Body of pancreas (tissue), 4 donors: ENCODE measurements at places on chromosomes 11 and 22.
A peak's percentile ranks its signal among the peaks of the same experiment; 100 is the strongest.

DNA sequence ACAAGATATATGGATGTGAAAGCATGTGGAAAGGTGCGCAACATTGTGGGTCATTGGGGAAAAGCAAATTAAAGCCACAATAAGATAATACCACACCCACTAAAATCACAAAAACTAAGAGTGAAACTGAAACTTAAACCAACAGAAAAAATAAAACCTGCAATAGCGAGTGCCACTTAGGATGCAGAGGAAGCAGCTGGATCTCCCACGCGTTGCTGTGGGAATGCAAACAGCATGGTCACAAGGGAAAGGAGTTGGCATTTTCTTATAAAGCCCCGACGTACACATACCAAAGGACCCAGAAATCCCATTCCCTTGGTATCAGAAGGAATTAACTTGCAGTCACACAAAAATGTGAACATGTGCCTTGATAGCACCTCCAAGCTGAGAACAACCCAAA, 712.0 kb downstream of the TBC1D22A start:
- DNase-seq: no peak

- no peak for DNase-seq
Observed at GRCh38 chr11:75161506-75162095, 10.7 kb downstream of the SLCO2B1 start.

DNA sequence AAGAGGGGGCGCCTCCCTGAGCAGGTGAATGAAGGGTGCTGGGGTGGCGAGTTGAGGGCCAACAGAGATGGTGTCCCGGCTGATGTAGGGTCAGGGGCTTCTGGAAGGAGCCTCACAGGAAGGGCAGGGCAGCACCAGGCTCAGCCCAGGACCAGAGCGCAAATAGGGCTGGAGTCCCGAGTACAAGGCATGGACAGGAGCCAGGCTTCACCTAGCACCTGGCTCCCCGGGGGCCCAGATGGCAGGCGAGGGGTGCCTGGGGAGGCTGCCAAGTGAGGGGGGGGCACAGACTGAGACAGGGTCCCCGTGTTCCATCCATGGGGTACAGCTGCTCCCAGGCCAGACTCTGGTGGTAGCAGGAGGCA, 105.8 kb downstream of the KCNQ1 start:
- peak; percentile 10 for DNase-seq

- DNase-seq: no peak
Observed at GRCh38 chr11:95562196-95562921, 227.2 kb downstream of the FAM76B start.

GRCh38 chr22:23166042-23166831, 14.1 kb upstream of the BCR start:
- DNase-seq: no peak

DNA sequence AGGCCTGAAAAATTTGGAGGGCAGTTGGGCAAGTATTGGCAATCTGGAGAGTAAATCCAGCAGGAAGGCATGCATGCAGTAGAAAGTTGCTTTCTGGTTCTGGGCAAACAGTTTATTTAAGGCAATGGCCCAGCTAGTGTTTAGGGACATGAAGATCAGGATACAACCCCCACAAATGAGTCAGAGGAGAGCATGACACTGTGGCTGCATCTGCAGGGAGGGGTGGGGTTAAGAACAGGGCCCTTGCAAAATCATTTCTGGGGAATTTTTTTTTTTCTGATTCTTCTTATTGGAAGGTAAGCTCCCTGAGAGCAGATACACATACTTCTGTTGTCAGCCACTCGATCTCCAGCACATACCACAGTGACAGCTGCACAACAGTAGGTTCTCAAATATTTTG, 61.1 kb downstream of the FDX1 start:
- DNase-seq: peak; percentile 21

DNA sequence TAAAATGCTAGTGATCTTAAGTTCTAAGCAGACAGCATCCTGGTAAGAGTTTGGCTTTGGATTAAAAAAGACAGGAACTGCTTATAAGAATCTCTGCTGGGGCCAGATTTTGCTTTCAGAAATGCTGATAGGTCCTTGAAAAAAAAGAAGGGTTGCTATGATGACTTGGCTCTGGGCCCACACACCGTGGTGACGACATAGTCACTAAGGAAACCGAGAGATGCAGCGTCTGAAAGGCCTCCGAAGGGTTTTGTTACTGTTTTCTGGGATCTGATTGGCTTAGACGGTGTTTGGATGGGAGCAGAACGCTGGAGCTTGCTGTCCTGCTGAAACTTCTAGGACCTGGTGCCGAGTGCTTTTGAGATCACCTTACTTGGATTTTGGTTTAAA, 8.4 kb downstream of the FAM118A start:
- peak; percentile 73 for DNase-seq

DNA sequence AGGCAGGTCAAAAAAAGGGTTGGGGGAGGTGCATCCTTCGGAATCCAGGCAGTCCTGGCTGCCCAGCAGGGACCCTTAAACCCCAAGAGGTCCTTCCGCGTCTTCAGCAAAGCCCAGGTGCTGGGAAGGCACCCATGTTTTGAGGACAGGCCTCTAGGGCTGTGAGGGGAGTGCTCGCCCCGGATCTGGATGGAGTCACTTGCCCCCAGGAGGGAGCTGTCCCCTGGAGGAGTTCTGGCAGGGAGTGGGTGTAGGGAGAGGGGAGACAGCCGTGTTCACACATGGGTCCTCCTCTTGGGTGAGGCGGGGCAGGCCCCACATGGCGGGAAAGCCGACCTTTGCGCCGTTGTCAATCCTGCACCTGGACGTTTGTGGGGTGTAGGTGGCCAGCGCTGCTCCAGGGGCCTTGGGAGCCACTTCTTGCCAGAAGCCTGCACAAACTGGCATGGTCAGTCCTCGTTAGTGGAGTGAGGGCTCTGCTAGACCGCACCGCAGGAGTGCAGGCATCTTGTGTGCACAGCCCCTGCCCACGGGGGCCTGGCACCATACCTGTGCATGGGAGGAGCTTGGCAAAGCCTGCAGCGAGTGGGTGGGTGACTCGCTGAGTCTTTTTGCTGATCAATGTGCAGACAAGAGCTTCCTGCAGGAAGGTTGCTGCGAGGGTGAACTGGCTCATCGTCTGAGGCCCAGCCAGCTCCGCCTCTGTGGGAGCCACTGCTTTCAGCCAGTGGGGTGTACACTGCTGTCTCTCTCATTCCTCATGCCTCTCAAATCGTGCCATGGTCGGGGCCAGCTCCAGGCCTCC, 16.0 kb downstream of the PPIL2 start:
- peak; percentile 50 for DNase-seq

GRCh38 chr22:29071261-29072045, 1.4 kb upstream of the KREMEN1 start:
- DNase-seq: peak; percentile 50

- DNase-seq: no peak
Observed at GRCh38 chr11:4066910-4067309, 27.7 kb upstream of the RRM1 start.

- DNase-seq: no peak
Observed at GRCh38 chr22:22001664-22002525, 19.3 kb upstream of the TOP3B start.

- DNase-seq: no peak
Observed at GRCh38 chr11:26930518-26931247, 63.2 kb upstream of the FIBIN start.

DNA sequence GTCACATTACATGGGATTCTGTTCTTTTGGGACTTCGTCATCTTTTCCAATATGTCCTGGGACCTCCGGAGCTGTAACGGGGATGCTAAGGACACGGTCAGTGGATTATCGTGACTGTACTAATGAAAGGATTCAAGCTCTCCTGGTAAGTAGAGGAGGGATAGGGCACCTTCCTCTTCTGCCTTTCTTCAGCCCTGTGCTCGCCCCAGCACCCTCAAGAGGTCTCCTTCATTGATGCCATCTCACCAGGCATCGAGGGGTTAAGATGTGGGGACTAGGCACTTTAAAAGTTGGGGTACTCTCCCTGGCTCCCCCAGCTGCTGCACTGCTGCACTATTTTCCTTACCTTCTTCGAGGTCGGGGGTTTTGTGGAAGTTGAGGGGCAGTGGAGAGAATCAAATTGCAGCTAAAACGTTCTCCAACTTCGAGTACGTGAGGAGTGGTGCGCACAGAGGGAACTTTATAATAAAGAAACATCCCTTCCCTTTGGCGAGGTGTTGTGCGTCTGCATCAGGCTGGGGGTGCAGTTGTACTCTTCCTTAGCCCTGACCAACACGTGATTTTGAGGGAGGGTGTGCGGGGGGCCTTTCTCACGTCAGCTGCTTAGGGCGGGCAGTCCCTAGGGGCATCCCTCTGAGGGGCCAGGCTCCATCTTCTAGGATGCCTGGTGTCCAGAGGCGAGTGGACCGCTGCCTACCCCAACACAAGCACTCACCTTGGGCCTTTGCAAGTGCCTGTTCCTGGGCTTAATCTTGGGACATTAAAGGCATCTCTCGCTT, 96.1 kb downstream of the GRAMD1B start:
- DNase-seq: no peak

DNA sequence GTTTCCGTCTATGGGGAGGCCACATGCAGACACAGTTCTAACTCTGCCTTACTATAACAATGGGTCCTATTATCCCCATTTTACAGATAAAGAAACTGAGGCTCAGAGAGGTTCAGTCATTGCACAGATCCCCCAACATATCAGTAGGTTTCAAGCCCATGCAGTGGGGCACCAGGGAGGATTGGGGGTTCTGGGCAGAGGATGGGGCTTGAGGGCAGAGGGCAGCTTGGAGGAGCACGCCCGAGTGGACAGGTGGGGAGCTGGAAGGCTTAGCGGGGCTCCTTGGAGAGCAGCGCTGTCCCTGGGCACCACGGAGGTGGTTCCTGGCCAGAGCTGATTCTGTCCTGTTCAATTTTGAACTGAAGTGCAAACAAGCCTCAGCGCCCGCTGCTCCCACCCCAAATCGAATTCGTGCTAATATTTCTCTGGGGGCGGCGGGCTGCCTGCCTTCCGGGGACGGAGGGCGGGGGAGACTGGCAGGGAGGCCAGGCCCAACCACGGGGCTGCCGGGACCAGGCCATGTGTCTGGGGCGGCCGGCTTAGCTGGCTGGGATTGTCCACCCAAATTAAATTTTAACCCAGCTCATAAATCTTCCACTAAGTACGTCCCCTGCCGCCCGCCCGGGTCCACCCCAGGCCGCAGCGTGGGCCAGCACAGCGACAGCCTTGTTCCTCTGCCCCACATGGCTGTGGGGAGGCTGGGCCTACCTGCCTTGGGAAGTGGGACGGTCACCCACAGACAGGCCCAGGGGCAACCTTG, 49.4 kb downstream of the FLRT1 start:
- DNase-seq: peak; percentile 90

DNA sequence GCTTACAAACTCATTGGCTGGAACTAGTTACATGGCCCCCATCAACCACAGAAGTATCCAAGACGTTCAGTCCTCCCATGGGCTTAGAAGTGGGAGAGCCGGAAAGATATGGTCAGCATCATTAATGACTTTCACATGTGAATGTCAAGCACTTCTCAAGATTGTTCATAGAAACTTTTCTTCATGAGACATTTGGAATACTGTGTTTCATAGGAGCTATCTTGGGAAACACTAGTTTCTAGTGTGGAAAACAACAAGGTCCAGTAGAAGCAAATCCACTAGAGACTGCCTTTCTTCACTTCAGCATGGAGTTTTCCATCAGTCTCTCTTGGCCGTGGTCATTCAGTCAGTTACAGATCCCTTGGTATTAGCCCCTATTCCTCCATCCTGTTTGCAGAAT, 160.9 kb downstream of the C11orf91 start:
- DNase-seq: no peak

GRCh38 chr11:48129697-48130395, 86.8 kb upstream of the OR4B1 start:
- no peak for DNase-seq

DNA sequence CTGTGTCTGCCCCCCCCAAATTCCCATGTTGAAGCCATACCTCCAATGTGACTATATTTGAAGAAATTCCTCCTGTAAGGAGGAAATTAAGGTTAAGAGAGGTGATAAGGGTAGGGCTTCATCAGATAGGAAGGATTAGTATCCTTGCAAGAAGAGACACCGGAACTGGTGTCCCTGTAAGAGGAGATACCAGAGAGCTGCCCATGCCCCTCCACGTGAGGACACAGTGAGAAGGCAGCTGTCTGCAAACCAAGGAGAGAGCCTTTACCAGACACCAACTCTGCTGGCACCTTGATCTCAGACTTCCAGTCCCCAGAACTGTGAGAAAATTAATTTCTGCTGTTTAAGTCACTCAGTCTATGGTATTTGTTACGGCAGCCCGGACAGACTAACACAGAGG, 109.3 kb downstream of the ARFGAP2 start:
- DNase-seq: no peak

- DNase-seq: peak; percentile 19
Observed at GRCh38 chr22:48517039-48518030, 1310.3 kb downstream of the BRD1 start.

DNA sequence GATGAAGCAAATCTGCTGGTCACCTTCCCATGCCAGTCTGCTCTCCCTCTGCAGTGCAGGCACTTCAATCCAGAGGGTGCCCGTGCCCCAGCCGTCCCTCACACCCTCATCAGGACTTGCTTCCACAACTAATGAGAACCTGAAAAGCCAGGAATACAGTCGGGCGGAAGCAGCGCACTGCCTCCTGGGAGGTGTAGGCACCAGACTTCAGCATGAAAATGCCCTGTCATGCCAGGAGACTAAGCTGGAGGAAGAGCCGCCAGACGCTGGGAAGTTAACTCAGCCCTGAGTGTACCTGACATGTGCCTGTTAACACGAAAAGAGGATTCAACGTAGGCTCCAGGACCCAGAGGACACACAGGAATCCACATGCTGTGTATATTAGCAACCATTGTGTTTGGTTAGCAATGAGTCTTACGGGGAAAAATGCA, 40.1 kb upstream of the FLI1 start:
- peak; percentile 71 for DNase-seq
